NCI-H460 (cell line): ENCODE measurements at places on chromosomes 5 and 9. TPM values are rescaled to one million over a fixed set of nuclear protein-coding genes. Genes with fewer than 3 reads are reported as not detected.

DNA sequence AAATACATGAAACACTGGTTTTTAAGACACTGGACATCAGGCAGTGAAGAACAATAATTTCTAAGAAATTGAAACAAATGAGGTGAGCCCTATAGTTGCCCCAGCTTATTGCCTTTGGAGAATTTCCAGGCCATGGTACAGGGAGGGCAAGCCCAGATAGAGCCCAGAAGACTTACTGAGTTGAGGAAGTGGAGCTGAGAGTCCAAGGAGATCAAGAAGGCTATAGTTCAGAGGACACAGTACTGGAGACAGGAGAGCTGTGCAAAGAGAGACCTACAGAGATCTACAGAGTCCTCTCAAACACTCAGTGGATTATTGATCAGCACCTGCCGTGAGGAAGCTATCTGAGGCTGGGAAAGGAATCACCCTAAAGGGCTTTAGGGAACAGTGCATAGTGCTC is 112.6 kb downstream of the GALNT10 start:
- DNase-seq, result no peak

DNA sequence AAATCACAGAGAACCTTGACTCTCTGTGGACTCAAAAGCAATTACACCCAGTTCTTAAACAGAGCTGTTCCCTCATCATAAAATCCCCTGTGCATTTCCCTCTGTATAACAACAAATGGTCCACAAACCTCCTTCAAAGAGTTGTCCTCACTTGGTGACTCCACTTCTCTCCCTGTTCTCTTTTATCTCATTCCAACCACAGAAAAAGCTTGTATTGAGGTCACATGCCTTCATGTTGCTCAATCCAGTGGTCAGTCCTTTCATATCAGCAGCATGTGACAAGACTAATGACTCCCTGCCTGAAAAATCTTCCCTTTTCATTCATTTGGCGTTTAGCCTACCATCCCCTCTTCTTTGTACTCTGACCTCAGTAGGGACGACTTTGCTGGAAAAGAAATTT is 158.0 kb downstream of the DEPDC1B start:
- DNase-seq, result peak; percentile 82

DNA sequence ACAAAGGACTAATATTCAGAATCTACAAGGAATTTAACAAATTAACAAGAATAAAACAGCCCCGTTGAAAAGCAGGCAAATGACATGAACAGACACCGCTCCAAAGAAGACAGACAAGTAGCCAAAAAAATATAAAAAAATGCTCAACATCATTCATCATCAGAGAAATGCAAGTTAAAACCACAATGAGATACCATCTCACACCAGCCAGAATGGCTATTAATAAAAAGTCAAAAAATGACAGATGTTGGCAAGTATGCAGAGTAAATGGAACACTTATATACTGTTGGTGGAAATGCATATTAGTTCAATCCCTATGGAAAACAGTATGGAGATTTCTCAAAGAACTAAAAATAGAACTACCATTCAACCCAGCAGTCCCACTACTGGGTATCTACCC is 302.7 kb upstream of the RGMB start:
- DNase-seq, result no peak

DNA sequence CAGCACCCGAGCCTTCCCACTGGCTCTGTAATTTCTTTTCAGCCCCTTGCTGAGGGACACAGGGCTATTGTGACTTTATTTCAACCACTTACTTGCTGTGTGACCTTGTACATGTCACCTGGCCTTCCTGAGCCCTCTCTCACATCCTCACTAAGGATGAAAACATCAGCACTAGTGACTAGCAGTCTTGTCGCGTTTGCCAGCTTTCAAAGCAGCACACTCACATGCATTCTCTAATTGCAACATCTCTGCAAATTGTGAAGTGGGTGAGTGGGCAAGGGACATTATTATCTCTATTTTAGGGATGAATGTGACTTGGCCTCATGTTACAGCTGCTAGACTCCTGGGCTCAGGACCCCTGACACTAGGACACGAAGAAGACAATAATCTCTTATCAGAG is 144.5 kb downstream of the SEC61B start:
- no peak for DNase-seq

- DNase-seq, result no peak
Measured at GRCh38 chr5:103216137-103216536, 42.4 kb upstream of the MACIR start.

Gene IFNA2
- total RNA-seq, result not detected in 2 replicates
